ENCODE measurements at places on chromosomes 4 and X. TPM values are rescaled to one million over a fixed set of nuclear protein-coding genes. Genes with fewer than 3 reads are reported as not detected.

GRCh38 chr4:19346636-19347035 lies 905.1 kb upstream of the SLIT2 start:
- no peak for DNase-seq

DNA sequence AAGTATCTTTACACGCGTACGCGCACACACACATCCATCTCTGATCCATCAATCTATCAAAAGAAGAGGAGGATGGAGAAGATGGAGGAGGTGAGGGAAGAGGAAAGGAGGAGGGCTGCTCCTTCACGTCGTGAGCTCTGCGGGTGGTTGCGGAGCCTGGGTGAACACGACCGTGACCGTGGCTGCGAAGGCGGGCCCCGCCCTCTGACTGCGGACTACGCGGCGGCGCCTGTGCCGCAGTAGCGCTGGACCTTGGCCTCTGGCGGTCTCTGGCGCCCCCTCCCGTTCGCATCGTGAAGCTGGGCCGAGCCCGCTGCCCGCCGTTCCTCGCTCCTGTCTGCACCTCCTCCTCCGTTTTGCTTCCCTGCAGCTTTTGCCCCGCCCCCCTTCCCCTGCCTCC lies 37.7 kb upstream of the ARAF start:
- DNase-seq: peak; percentile 71

DNA sequence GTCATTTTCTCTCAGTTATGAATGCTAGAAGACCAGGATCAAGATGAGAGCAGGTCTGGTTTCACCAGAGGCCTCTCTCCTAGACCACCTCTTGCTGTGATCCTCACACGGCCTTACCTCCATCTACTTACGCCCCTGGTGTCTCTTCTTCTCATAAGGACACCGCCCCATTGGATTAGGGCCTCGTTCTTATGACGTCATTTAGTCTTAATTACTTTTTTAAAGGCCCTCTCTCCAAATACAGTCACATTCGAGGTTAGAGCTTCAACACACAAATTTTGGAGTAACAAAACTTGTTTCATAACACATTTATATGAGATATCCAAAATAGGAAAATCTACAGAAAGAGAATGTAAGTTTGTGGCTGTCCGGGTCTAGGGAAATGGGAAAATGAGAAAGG lies 391.0 kb upstream of the PITX2 start:
- no peak for DNase-seq

- no peak for DNase-seq
These were observed 8.9 kb downstream of the TCEANC start for GRCh38 chrX:13661735-13662288.

DNA sequence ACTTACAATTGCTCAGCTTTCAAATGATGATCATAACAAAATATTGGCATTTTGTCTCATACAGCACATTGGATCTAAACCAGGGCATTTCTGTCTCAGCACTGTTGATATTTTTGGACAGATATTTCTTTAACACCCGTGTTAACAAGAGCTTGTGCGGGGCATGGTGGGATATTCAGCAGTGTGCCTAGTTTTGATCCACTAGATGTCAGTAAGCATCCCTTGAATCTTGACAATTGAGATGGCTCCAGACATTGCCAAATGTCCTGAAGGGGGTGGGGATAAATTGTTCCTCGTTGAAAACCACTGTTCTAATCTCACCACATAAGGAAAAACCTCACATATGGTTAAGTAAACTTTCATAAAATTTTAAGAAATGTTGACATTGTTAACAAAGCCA lies 806.3 kb downstream of the STIM2 start:
- DNase-seq: no peak

- no peak for DNase-seq
These were observed 95.9 kb upstream of the STX18 start for GRCh38 chr4:4637710-4638109.

DNA sequence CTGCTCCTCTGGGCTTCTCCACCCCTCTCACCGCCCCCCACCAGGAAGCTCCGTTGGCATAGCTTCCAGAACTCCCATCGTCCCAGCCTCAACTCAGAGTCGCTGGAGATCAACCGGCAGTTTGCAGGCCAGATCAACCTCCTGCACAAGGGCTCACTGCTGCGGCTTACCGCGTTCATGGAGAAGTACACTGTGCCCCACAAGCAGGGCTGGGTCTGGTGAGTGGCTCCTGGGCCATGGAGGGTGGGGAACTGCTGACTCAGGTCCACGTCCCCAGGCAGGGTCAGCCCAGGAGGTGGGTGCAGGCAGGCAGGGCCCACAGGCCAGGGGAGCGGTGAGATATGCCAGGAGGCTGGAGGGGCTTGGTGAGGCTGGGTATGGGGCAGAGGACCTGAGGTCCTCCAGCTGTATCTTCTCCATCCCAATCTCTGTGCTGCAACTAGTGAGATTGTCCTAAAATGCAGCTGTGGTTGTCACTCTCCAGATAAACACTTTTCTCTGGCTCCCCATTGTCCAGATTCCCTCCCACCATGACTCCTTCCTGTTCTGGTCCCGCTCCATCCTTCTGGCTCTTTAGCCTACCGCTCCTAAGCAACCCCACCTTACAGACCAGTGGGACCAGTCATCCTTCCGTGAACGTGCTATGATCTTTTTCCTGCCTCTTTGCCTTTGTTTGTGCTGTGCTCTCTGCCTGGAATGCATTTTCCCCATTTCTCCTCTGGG lies 71.9 kb downstream of the STARD8 start:
- DNase-seq: no peak

- no peak for DNase-seq
These were observed 10.0 kb downstream of the CLCN4 start for GRCh38 chrX:10166731-10167151.

DNA sequence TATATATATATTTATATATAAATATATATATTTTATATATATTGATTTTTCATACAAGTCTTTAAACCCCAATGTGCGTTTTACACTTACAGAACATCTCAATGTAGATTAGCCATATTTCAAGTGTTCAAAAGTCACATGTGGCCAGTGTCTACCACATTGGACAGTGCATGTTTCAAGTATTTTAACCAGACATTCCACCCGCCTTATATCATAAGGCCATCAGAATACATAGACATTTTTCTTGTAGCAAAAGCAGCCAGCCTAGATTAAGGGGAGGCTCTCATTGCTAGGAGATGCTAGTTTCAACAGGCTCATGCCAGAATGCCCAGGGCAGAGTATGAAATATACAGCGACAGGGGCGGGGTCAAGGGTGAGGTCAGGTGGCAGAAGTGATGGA lies 202.0 kb downstream of the NR3C2 start:
- no peak for DNase-seq

DNA sequence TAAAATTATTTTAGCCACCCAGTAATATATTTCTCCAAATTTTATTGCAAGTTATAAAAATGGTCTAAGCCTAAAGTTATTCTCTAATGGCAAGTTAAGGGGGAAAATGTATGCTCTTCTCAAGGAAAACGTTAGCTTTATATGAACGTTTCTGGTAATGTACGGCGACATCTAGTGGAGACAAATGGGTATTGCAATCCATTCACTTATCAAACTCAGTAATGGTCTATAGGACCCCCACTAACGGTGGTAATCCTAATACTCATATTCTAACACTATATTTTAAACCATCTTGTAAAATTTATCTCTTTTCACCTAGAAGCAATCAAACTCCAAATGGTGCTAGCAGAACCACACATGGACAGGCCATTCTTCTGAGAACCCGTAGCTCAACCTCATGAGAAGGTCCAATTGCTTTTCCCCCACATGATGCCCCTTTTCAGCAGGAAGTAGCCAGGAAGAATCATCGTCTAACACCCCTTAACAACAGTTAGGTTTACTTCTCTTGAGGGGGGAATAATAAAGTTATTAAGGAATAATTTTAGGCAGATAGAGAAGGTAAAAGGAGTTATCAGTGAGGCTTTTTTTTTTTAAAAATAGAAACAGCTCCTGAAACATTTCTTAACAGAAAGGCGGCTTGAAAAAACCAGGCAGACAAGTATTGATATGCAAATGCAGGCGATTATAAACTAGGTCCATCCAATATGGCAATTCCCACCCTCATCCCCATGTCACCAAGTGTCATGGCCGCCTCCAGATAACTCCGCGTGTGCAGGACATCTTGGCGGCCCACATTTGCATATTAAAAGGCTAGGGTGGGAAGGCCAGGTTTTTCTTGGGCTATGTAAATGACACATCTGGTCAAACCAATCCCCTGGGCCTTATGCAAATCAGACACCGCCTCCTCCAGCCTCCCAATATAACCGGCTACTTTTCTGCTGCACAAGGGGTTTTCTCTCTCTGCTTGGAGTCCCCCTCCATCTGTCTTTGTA lies 35.0 kb downstream of the NUDT11 start:
- no peak for DNase-seq

GRCh38 chr4:106875340-106875739 lies 160.8 kb downstream of the DKK2 start:
- DNase-seq: no peak

GRCh38 chr4:169557061-169557636 lies 55.2 kb downstream of the NEK1 start:
- DNase-seq: no peak

DNA sequence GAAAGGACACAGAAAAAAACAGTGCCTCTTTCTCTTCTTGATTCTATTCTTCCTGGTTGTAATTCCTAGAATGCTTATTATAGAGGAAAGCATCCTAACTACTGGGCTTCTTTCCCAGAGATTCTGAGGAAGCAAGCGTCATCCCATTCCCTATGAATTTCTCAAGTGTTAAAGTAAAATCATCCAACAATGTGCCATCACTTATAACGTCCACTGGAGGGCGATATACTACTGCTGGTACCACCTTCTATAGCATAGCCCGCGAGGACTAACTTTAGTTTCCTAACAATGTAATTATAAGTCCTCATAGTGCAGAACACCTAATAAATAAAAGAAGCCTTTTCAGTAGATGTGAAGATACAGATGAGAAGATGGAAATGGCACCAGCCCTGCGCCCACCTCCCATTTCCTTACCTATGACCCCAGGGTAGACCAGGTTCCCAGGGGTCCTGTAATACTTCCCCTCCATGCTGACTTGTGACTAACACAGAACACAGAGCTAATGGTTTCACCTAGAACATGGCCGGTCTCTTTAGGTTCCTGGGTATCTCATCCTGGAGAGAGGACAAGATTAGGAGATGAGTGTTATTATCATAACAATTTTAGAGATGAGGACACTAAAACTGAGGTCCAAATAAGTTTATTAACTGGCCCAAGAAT lies 4.2 kb downstream of the CENPVL3 start:
- peak; percentile 13 for DNase-seq

GRCh38 chr4:146478009-146478408 lies 43.7 kb downstream of the SLC10A7 start:
- DNase-seq: no peak

DNA sequence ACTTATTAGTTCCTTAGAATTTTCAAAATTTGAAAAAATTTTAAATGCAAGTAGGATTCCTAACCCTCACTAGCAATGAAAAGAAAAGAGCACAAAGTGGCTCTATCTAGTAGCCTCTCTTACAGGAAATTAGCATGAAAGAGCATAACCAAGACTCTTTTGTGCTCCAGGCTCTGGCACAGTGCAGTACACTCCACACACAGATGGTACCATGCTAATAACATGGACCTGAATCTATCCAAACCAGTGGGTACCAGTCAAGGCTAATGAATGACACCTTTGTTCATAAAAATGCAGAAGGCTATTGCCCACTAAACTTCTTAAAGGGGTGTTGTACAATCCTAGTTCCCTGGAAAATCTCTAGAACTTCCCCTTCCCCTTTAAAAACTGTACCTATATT lies 119.0 kb downstream of the MANBA start:
- DNase-seq: no peak

DNA sequence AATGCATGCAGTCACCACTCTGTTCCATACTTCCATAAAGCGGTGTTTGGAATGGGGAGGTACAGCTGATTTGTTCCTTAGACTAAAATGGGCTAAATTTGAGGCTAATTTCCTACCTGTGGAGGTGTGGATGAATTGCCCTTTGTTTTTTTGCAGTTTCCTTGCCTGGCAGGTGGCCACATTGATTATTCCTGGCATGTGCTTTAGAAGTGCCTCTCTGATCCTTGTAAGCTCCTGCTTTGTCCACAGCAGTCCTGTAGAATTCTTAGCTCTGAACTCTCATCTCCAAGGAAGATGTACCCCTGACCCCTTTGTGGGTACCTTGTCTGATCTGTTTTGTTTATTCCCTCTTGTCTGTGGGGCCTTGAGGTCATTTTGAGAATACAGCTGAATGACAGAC lies 136.8 kb downstream of the ADGRL3 start:
- DNase-seq: no peak

DNA sequence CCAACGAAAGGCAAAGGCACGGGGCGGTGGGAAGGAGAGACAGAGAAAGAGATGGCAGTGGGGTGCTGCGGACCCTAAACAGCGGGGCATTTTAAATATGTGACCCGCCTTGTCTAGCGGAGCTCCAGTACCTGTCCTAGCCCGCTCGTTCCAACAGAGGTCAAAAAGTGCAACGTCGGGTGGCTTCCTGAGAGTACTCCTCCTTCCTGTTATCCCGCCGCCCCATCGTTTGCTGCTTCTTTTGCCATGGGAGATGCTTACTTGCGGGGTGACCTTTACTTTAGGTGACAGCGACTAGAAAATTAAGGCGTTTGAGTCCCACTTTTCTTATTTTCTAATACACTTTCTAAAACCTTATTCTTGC lies 735 bp downstream of the NRK start:
- DNase-seq: no peak

DNA sequence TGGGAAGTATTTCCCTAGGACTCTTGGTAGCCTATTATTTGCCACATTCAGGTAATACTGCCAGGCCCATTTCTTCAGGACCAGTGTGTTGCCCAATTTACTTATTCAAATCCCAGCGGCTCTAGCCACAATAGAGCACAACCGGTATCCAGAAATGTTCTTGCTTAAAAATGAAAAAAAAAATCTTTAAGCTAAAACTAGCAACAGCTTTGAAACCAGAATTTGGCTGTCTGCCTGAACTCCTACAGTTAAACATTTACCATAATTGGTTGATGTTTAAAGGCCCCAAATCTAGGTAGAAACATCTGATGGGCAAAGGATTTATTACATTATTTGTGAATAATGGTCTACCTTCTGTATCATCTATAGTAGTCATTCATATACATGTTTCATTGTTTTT lies 930 bp upstream of the SLITRK4 start:
- no peak for DNase-seq

DNA sequence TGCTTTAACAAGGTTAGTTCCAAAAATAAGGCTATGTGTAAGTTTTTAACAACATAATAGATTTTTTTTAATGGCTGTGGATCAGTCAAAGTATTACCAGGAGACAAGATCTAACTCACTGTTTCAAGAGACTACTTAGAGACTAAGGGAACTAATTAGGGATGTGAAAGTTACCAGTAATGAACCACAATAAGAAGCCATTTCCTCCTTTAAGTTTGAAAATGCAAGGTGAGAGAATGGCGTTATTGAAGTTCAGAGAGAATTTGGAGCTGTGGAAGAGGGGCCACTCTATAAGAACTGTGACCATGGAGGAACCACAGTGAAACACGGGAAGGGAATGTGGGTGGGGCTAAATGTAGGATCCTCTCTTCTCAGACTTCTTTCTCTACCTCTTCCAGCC lies 624.2 kb downstream of the GLUD2 start:
- DNase-seq: no peak

The DRD5 gene
- 0.16 TPM for polyA plus RNA-seq

The MYOZ2 gene
- polyA plus RNA-seq: 0.63 TPM

The UGT2B11 gene
- polyA plus RNA-seq: 0.15 TPM

The SULT1B1 gene
- polyA plus RNA-seq: 118 TPM

The CCKAR gene
- polyA plus RNA-seq: 0.52 TPM

The RAB9B gene
- 3.2 TPM for polyA plus RNA-seq

The GEMIN8 gene
- 19.6 TPM for polyA plus RNA-seq

Measured in large intestine (tissue), 12 donors.